H1 (cell line): ENCODE measurements at places on chromosomes 5 and 9. TPM values are rescaled to one million over a fixed set of nuclear protein-coding genes. Genes with fewer than 3 reads are reported as not detected.

Gene DOCK8
- total RNA-seq = 1.4 and 2.0 TPM in 2 replicates

GRCh38 chr5:172795318-172795977 lies 24.5 kb upstream of the DUSP1 start:
- no peak overlapping the region for H3K27ac ChIP-seq
- no peak for DNase-seq
- no peaks in the 10 kb centered on the region for H3K36me3 ChIP-seq
- H3K4me1 ChIP-seq = no peaks in the 10 kb centered on the region
- no peak overlapping the region for H3K4me3 ChIP-seq
- H3K27me3 ChIP-seq = no peaks in the 10 kb centered on the region

Gene IFNA21
- not detected in 2 replicates for total RNA-seq

DNA sequence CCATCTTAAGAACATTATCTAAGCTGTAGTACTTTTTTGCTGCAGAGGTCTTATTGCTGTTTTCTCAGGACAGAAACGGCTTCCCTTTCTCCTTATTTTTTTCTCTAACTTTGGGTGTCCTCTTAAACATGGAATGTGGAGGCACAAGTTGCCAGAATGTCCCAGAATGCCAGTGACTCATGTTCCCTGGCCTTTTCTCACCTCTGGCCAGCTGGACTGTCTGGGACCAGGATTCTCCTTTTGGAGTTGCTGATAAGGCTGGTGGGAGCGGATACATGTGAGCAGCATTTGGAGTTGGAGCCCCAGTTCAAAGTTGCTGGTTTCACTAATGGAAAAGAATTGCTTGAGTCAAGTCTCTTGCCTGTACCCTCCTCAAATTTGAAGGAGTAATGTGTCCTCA lies 112.8 kb downstream of the ARHGAP26 start:
- H3K27me3 ChIP-seq = no peaks in the 10 kb centered on the region
- peaks cover 22% of the 10 kb centered on the region for H3K4me1 ChIP-seq
- H3K27ac ChIP-seq = no peak overlapping the region
- DNase-seq = no peak
- H3K36me3 ChIP-seq = no peaks in the 10 kb centered on the region

Gene ENTREP1
- total RNA-seq = 22.8 and 25.0 TPM in 2 replicates

DNA sequence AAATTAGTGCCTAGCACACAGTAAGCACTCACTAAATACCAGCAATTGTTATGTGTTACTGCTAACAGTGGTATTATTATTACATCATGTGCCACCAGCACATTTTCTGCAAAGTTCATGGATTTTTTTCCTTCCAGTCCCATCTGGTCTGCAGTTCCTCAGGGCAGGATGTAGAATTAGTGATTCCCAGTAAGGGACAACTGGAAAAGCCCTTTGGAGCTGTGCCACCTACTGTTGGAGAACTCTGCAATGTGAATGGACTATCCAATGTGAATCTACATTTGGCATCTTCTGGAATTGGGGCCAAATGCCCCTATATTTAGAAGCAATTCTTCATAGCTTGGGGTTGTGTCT lies 154.0 kb downstream of the CDH6 start:
- H3K27me3 ChIP-seq = no peaks in the 10 kb centered on the region
- no peak overlapping the region for H3K4me3 ChIP-seq
- no peak overlapping the region for H3K27ac ChIP-seq
- H3K4me1 ChIP-seq = no peaks in the 10 kb centered on the region

DNA sequence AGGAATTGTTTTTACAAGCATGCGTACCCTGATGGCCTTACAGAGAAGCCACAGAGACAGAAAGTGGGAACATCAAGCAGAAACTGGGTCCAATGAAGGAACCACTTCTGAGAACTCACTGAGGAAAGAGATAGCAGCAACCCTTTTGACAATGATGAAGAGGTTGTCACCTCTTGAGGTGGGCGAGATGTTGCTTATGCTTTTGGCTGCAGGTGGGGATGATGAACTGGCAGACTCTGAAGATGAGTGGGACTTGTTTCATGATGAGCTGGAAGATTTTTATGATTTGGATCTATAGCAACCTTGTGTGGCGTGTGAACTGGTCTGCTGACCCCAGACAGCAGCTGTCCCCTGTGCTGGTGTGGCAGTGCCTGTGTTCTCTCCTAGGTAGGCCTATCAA lies 50.9 kb downstream of the ZNF510 start:
- no peak overlapping the region for H3K27ac ChIP-seq
- no peaks in the 10 kb centered on the region; the same call in 1 of the 2 replicates for H3K36me3 ChIP-seq
- DNase-seq = no peak

GRCh38 chr5:149712439-149713147 lies 17.5 kb upstream of the PPARGC1B start:
- no peak overlapping the region for H3K27ac ChIP-seq
- H3K27me3 ChIP-seq = no peaks in the 10 kb centered on the region
- no peak overlapping the region for H3K4me3 ChIP-seq
- H3K36me3 ChIP-seq = no peaks in the 10 kb centered on the region
- H3K4me1 ChIP-seq = peaks cover 2% of the 10 kb centered on the region; the same call in 1 of the 2 replicates

GRCh38 chr9:129548571-129549135 lies 72.2 kb downstream of the C9orf50 start:
- H3K36me3 ChIP-seq = no peaks in the 10 kb centered on the region
- peak; percentile 41 for DNase-seq
- H3K4me1 ChIP-seq = 0 out of 2 replicates have a peak, but pooled peaks cover 1% of the 10 kb centered on the region
- H3K27ac ChIP-seq = no peak overlapping the region
- peaks cover 17% of the 10 kb centered on the region for H3K27me3 ChIP-seq
- H3K4me3 ChIP-seq = no peak overlapping the region

GRCh38 chr9:128098297-128099230 lies 29.0 kb downstream of the PTGES2 start:
- peaks cover 23% of the 10 kb centered on the region for H3K36me3 ChIP-seq
- DNase-seq = peak; percentile 90
- peak overlapping the region; percentile 94 for H3K27ac ChIP-seq
- H3K4me1 ChIP-seq = peaks cover 28% of the 10 kb centered on the region

- DNase-seq = no peak
- no peaks in the 10 kb centered on the region for H3K4me1 ChIP-seq
- no peaks in the 10 kb centered on the region for H3K27me3 ChIP-seq
- no peak overlapping the region for H3K27ac ChIP-seq
- H3K4me3 ChIP-seq = no peak overlapping the region
Observed at GRCh38 chr5:39447968-39448367, 23.2 kb upstream of the DAB2 start.

- DNase-seq = no peak
- H3K4me3 ChIP-seq = no peak overlapping the region
- no peaks in the 10 kb centered on the region; the same call in 1 of the 2 replicates for H3K27me3 ChIP-seq
- H3K4me1 ChIP-seq = peaks cover 22% of the 10 kb centered on the region; the same call in 1 of the 2 replicates
- no peak overlapping the region for H3K27ac ChIP-seq
- H3K36me3 ChIP-seq = no peaks in the 10 kb centered on the region
Observed at GRCh38 chr9:123867034-123867433, 62.9 kb downstream of the DENND1A start.

GRCh38 chr9:81522716-81523551 lies 166.4 kb downstream of the TLE1 start:
- DNase-seq = no peak
- no peaks in the 10 kb centered on the region for H3K36me3 ChIP-seq
- H3K27me3 ChIP-seq = no peaks in the 10 kb centered on the region
- no peak overlapping the region for H3K27ac ChIP-seq

Gene PCDHGA4
- 1.9 and 2.5 TPM in 2 replicates for total RNA-seq

GRCh38 chr9:38345851-38346755 lies 46.4 kb upstream of the ALDH1B1 start:
- no peaks in the 10 kb centered on the region for H3K4me1 ChIP-seq
- H3K27me3 ChIP-seq = peaks cover 7% of the 10 kb centered on the region; the same call in 1 of the 2 replicates
- no peak overlapping the region for H3K4me3 ChIP-seq
- H3K36me3 ChIP-seq = no peaks in the 10 kb centered on the region
- H3K27ac ChIP-seq = no peak overlapping the region

DNA sequence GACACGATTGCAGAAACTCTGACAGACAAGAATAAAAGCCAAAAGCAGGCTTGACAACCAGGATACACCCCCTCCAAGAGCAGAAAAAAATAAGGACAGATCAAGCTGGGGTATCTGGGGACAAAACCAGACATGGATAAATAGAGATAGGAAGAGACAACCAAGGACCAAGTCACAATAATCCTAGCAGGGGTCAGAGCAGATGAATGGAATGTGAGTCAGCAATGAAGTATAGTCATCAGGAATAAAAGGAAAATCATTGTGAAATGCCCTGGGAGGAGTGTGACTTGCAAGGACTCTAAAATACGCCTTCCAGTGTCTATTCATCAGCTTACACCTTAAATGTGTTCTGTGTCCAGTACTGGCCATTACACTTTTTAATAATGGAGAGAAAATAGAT lies 206.8 kb downstream of the CAAP1 start:
- H3K4me1 ChIP-seq = peaks cover 3% of the 10 kb centered on the region
- no peak overlapping the region for H3K4me3 ChIP-seq
- H3K36me3 ChIP-seq = no peaks in the 10 kb centered on the region
- no peak overlapping the region for H3K27ac ChIP-seq
- no peaks in the 10 kb centered on the region for H3K27me3 ChIP-seq
- DNase-seq = no peak

DNA sequence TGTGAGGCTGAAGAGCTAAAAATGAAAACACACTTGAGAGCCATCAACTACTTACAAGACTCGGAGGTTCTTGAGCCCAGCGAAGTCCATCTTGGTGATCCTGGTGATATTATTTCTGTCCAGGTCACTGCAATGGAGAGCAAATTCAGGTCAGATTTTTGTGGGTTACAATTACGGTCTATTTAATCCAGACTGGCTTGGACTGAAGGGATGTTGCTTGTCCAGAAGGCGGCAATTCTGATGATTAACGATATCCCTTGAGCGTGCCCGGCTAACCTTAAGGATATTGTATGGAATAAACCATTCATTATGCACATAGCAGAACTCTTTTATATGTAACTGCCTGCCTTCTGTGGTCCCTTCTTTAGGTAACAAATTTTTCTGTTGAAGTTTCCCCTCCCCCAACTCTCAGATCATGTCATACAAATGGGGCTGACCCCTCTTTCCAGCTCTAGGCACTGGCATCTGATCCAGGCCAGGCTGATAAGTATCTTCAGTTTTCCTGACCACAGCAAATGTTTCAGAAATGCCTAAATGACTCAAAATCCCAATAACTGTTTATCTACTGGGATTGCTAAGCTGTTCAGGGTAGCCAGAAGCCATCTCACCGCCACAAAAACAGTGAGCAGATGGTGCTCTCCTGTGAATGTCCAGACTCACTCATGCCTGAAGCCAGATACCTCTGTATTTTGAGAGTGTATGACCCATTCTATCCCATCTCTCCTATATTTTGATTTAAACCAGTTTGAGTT lies 49.4 kb downstream of the SLIT3 start:
- H3K36me3 ChIP-seq = no peaks in the 10 kb centered on the region
- no peaks in the 10 kb centered on the region for H3K4me1 ChIP-seq

DNA sequence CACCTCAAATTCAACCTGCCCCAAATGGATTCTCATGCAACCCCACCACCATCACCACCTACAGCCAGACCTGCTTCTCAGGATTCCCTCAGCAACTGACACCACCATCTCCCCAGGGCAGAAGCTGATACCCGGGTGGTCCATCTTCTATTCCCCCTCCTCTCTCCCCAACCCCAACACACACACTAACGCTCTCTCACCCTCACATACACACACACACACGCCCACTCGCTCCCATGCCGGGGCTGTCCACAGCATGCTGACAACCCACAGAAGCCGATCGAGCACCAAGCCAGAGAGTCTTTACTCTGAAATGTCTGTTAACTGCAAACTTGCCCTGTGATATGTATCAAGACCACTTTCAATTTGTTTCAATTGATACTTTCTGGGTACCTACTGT lies 28.4 kb downstream of the B4GALT1 start:
- no peak for DNase-seq
- no peaks in the 10 kb centered on the region for H3K27me3 ChIP-seq
- peaks cover 3% of the 10 kb centered on the region for H3K4me1 ChIP-seq

Gene MAML1
- total RNA-seq = 41.9 and 45.6 TPM in 2 replicates

GRCh38 chr5:127351418-127351817 lies 60.8 kb downstream of the MEGF10 start:
- H3K27me3 ChIP-seq = no peaks in the 10 kb centered on the region
- H3K4me1 ChIP-seq = no peaks in the 10 kb centered on the region
- H3K4me3 ChIP-seq = no peak overlapping the region
- no peak overlapping the region for H3K27ac ChIP-seq

DNA sequence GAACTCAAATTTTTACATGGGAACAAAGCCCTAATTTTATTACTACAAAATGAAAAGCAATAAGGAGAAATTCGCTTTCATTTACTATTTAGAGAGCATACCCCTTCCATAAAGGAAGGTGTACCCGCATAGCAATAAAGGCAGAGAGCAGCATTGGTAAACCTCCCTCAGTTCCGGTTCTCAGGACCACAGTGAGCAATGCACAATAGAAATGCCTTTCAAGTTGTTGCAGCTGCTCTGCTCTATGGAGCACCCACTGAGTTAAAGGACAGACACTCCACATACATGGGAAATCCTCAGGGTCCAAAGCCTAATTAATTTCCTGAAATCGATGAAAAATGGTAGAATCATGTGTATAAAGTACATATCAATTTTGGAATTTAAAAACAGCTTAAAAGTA lies 89.9 kb upstream of the MPDZ start:
- H3K27ac ChIP-seq = no peak overlapping the region
- DNase-seq = no peak
- no peaks in the 10 kb centered on the region for H3K27me3 ChIP-seq
- no peaks in the 10 kb centered on the region for H3K4me1 ChIP-seq
- H3K4me3 ChIP-seq = no peak overlapping the region
- H3K36me3 ChIP-seq = no peaks in the 10 kb centered on the region

Gene GNA14
- total RNA-seq = 3.2 and 3.4 TPM in 2 replicates

Gene FBP2
- not detected in 2 replicates for total RNA-seq
